Astrocyte of the spinal cord (primary cell): ENCODE measurements at places on chromosomes 16 and 17.

GRCh38 chr17:83202002-83203000, 122.9 kb downstream of the METRNL start:
- no peak for DNase-seq

- peak; percentile 40 for DNase-seq
Observed at GRCh38 chr17:35630530-35631148, 43.5 kb downstream of the AP2B1 start.

DNA sequence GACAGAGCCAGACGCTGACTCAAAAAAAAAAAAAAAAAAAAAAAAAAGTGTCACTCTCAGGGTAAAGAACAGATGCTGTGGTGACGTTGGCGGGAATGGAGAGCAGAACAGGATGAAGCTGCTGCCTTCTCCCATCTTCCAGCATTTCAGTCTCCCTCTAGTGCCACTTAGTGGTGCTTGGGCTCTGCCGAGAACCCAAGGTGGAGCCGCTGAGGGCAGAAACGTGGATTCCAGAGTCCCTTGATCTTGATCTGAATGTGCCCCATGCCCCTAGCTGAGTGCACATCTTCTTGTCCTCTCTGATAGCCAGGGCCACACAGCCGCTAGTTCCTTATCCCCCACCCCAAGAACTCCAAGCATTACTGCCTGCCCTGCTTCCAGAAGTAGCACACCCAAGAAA, 43.2 kb upstream of the FA2H start:
- no peak for DNase-seq

GRCh38 chr17:42253578-42253977, 22.6 kb downstream of the STAT5B start:
- no peak for DNase-seq

DNA sequence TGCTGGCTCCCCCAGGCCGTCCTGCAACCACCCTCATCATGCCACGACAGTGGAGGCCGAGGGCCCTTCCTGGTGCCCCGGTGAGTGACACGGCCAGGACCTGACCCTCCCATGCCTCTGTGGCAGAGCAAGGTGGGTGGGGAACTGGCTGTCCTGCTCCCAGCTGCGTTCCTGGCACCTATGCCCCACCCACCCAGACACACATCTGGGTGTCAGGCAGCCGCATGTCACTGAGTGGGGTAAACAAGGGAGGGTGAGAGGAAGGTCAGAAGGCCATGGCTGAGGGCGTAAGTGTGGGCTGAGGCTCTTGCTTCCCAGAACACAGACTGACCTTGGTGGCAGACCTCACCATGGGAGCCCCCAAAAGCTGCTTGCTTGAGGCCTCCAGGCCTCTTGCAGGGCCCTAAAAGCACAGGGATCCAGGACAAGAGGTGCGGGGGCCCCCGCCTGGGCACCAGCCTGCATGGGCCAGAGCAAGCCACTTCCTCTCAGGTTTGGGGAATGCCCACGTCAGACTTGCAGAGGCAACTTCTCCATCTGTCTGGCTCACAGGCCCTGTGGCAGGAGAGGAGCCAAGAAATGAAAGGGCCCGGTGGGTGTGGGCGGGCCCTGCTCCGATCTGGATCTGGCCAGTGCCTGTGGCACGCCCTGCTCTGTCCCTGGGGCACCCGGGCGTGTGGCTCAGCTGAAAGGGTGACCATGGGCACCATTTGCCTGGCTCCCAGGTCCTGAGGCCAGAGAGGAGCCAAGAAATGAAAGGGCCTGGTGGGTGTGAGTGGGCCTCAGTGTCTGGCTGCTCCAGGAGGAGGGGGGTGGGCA, 3.9 kb upstream of the CCDC57 start:
- peak; percentile 71 for DNase-seq

DNA sequence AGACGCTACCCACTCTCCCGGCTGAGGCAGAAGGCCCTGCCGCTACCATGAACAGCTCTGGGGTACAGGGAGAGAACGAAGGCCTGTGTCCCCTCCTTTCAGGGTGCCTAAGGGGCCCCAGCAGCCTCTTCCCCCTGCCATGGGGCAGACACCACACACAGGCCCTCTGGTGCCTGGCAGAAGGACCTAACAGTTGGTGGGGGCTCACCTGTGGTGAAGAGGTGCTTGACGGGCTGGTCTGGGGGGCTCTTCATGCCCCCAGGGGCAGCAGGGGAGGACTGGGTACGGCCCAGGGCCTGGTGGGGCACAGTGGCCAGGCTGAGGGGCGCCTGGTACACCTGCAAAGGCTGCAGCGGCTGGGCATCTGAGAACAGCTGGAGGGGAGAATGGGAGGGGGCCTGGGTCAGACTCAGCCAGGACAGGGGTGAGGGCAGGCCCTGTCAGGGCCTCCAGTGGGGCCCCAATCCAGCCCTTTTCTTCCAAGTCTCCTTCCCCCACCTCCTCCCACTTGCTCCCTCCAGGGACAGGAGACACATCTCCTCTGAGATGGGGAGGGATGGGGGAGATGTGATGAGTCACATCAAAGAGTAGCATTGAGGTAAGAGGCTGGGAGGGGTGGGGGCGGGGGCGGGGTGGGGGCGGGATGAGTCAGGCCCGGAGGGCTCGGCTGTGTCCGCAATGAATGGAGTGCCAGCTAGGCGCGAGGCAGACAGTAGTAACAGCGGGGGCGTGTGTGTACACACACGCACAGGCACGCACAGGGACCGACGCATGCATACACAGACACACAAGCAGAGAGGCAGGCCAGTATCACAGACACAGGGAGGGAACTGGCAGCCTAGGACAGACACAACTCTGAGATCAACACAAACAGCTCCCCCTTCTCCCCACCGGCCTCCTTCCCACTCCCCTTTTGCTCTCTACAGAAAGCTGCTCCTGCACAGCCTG, 16.1 kb downstream of the G6PC3 start:
- DNase-seq, result peak; percentile 88

- no peak for DNase-seq
Observed at GRCh38 chr17:12342609-12343435, 322.1 kb downstream of the MAP2K4 start.
